ENCODE measurements at places on chromosomes 6 and 20. TPM values are rescaled to one million over a fixed set of nuclear protein-coding genes. Genes with fewer than 3 reads are reported as not detected.

Gene TSBP1
- polyA plus RNA-seq: 0.08 TPM

Gene ANKRD6
- polyA plus RNA-seq: 41.2 TPM

Gene SIRPB2
- polyA plus RNA-seq: 2.0 TPM

Gene LPA
- polyA plus RNA-seq: 0.23 TPM

Gene SLC26A8
- polyA plus RNA-seq: 0.41 TPM

Gene RTF2
- 130 TPM for polyA plus RNA-seq

Gene IPCEF1
- polyA plus RNA-seq: 4.0 TPM

Gene LGSN
- polyA plus RNA-seq: 0.67 TPM

Gene NRSN1
- 0.56 TPM for polyA plus RNA-seq

Gene ANKEF1
- 6.4 TPM for polyA plus RNA-seq

Gene CRYBG1
- polyA plus RNA-seq: 15.4 TPM

Gene HLA-DMA
- polyA plus RNA-seq: 13.4 TPM

Gene HLA-DPB1
- 28.5 TPM for polyA plus RNA-seq

Gene POM121L2
- polyA plus RNA-seq: not detected

Gene SLC22A3
- 42.9 TPM for polyA plus RNA-seq

Gene BANF2
- not detected for polyA plus RNA-seq

Gene FABP7
- polyA plus RNA-seq: 8.7 TPM

Gene GRIK2
- polyA plus RNA-seq: 0.66 TPM

Gene PMEPA1
- polyA plus RNA-seq: 23.0 TPM

Gene UNC93A
- polyA plus RNA-seq: not detected

Gene ROS1
- 97.5 TPM for polyA plus RNA-seq

Gene PI16
- polyA plus RNA-seq: 0.51 TPM

Gene TREM2
- 0.57 TPM for polyA plus RNA-seq

Gene PFDN6
- polyA plus RNA-seq: 51.2 TPM

Gene HFE
- polyA plus RNA-seq: 12.6 TPM

Gene BFSP1
- polyA plus RNA-seq: 4.1 TPM

Gene MDFI
- polyA plus RNA-seq: 130 TPM

Gene CHRNA4
- 1.1 TPM for polyA plus RNA-seq

Gene ENPP3
- polyA plus RNA-seq: 1.5 TPM

Gene PDYN
- not detected for polyA plus RNA-seq

Gene FHL5
- 3.5 TPM for polyA plus RNA-seq

Gene IP6K3
- polyA plus RNA-seq: 3.2 TPM

Gene MRPS26
- 46.8 TPM for polyA plus RNA-seq

Gene IL17A
- not detected for polyA plus RNA-seq

Gene TMEM151B
- 0.73 TPM for polyA plus RNA-seq

Gene PTPN1
- 30.3 TPM for polyA plus RNA-seq

Gene SLC25A27
- 112 TPM for polyA plus RNA-seq

Gene FAM83C
- polyA plus RNA-seq: not detected

Gene MACROD2
- polyA plus RNA-seq: 9.2 TPM

Gene PLCB4
- polyA plus RNA-seq: 8.4 TPM

Gene HLA-DQB1
- 7.7 TPM for polyA plus RNA-seq

Gene SPATS1
- polyA plus RNA-seq: not detected

Gene FAM162B
- 73.9 TPM for polyA plus RNA-seq

Gene ULBP1
- polyA plus RNA-seq: 4.8 TPM

Gene SNAP91
- polyA plus RNA-seq: 1.2 TPM

Gene CST5
- polyA plus RNA-seq: 0.25 TPM

Gene NRN1
- polyA plus RNA-seq: 10.1 TPM

Gene ADGB
- polyA plus RNA-seq: 3.8 TPM

Gene VGLL2
- not detected for polyA plus RNA-seq

Gene FAM209B
- 0.32 TPM for polyA plus RNA-seq

Gene EGFL8
- 25.0 TPM for polyA plus RNA-seq

Gene TDP2
- polyA plus RNA-seq: 60.1 TPM

Gene RFX6
- polyA plus RNA-seq: 2.6 TPM

Gene FAXC
- polyA plus RNA-seq: 8.0 TPM

Gene ZFAND3
- polyA plus RNA-seq: 105 TPM

Gene RIPPLY2
- polyA plus RNA-seq: not detected

Gene ZNF334
- 35.6 TPM for polyA plus RNA-seq

Data from left lung (tissue), 14 donors.